Inflammatory macrophage treated with lipopolysaccharide for 1 hour (primary cell): ENCODE measurements at places on chromosomes 1 and 21.

DNA sequence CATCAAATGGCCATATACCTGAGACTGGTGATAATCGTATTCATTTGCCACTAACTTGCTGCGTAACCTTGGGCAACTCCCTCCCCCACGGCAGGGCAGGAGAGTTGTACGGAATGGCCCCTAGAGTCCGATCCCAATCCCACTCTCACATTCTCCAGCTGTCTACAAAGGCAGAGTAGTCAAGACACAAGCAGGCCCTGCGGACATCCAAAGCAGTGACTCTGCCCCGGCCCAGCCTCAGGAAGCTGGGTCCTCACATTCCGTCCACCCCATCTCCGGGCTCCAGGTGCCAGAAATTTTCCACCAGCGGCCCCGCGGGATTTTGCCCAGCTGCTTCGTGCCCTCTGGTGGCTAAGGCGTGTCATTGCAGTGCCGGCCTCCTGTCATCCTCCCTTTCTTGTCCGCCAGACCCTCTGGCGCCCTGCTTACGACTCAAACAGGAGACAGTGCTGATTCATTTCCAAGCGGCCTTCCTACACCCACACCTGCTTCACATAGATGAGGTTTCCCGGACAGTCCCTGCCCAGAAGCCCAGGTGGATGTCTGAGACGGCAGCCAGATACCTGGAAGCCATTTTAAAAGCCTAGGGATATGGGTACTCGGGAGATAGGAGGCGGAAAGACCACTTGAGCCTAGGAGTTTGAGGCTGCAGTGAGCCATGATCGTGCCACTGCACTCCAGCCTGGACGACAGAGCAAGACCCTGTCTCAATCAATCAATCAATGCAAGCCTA lies 2.9 kb upstream of the S100A2 start:
- DNase-seq, result peak; percentile 58

GRCh38 chr1:230140221-230141020 lies 73.4 kb downstream of the GALNT2 start:
- DNase-seq, result no peak

DNA sequence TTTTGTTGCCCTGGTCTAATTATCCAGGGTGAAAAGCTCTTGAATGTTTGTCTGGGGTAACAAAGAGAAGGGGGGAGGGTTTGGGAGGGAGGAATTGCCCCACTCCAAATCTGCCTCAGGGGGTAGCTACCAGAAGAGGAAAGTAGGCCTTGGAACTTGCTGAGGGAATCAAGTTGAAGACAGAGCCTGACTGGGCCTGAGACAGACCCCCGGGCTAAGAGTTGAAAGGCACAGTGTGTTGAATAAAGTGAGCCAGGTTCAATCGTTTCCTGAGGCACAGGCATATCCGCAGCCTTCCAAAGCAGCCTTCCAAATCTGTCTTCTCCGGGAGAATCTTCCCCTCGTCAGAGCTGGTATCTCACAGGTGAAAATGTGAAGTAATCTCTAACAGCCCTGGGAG lies 96.6 kb downstream of the LRIG2 start:
- no peak for DNase-seq

DNA sequence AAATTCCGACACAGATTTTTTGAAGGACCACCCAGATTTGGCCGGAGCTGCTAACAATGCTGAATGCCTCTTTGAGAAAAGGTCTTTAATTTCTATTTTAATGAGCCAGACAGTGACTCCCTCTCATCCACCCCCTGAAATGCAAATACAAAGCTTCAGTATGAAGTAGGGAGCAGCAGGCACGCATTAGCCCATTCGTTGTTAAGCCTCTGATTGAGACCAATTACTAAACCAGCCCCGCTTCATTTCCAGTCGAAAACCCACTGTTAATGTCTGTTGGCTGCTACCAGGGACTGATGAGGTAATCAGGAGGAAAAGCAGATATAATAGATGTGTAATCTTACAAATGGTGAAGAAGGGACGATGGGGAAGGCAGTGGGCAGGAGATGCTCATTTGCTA lies 4.8 kb upstream of the C8A start:
- no peak for DNase-seq
